ELR (cell line): ENCODE measurements at places on chromosomes 6 and 20.

DNA sequence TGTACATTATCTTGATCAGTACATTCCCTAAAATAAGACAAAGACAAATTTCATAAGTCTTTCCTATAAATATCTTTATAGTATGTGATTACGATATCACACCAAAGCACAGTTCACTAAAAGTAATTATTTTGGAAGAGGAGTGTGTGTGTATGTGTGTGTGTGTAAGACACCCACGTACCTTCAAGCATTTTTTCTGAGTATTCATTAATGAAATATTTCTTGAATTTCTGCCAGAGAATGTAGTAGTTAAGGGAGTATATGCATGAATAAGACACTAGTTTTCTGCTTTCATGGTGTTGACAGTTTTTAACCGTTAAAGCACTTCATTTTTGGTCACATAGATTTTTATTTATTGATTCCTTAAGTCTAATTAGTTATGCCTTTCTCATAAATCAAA, 36.8 kb downstream of the MANEA start:
- DNase-seq: peak; percentile 29

GRCh38 chr20:1702855-1703254, 45.3 kb upstream of the SIRPG start:
- no peak for DNase-seq

DNA sequence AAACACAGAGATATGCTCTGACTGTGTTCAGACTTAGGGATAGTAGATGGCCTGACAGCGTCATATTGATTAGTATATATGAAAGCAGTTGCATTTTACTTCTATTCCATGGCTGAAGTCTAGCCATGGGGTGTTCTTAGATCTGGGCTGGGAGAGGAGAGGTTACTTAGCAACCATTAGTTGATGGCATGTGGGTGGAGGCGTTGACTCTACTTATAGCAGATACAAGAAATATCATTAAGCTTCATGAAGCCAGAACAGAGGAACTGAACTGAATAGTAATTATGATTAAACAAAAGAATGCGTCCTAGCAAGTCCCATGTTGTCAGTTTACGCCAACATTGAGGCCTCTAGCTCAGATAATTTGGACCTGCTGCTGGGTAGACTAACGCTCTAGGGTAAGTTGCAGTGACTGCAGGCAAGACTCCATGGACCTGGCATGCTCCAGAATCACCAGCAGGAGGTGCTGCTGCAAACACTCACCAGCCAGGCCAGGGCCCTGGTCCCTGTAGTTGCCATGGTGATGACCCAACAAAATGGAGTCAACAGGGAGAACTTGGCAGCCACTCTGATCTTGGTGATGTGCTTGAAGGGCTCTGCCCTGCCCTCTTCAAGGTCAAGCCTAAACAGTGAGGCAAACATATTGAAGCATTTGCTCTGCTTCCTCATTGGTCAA, 477.3 kb downstream of the PREX1 start:
- DNase-seq: no peak

GRCh38 chr6:124955108-124955856, 7.0 kb upstream of the RNF217 start:
- no peak for DNase-seq

GRCh38 chr6:110566346-110567125, 90.1 kb upstream of the SLC22A16 start:
- DNase-seq: peak; percentile 14

GRCh38 chr6:35494161-35494563, 2.7 kb downstream of the TEAD3 start:
- peak; percentile 61 for DNase-seq

DNA sequence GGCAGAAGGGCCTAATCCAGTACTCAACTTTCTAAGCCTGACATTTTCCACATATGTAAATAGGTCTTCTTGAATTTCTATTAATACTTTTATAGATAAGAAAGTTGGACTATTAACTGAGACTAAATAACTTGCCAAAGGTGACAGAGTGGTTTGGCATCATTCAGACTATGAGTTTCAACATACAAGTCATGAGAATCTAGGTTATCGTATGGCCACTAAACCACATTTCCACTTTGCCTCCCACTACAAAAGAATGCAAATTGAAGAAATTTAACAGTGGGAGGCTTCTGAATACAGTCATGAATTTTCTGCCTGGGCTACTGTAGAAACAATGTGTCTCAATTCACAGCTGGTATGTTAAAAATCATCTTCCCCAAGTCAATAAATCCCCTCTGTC, 531.0 kb upstream of the AGPAT4 start:
- no peak for DNase-seq

- no peak for DNase-seq
Observed at GRCh38 chr6:39153766-39154397, 38.9 kb upstream of the SAYSD1 start.

DNA sequence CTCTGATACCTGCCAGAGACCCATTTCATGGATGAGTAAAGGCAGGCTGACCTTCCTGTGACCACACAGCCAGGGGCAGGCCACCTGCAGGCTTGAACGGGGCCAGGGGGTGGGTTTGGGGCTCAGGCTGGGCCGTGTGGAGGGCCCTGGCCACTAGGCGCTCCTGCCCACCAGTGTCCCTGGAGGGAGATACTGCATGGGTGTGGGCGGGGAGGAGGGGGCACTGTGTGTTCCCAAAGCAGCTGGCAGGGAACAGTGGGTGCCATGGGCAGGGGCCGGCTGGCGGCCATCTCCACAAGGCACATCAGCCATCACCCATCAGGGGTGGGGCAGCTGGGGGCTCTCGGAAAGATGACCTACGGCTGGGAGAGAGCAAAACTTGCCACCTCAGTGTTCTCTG, 15.4 kb downstream of the SRC start:
- DNase-seq: no peak

- no peak for DNase-seq
Observed at GRCh38 chr6:146855889-146856288, 257.1 kb downstream of the ADGB start.

DNA sequence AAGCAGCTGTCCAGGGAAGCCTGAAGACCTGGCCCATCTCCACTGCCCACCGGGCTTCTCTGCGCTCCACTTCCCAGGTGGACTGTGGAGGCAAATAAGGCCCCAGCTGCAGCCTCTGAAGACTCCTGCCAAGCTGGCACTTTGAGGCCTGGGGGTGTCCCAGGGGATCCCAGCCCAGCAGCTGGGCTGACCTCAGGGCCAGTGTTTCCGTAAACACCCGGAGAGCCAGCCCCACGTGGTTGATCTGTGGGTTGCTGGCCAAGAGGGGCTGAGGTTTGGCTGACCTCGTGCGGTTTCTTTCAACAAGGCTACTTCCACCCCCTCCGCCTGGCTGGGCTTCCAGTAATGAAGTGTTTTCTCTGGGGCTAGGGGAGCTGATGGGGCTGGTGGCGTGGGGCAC, 12.4 kb upstream of the CCN5 start:
- peak; percentile 88 for DNase-seq

GRCh38 chr20:22901164-22901563, 133.9 kb upstream of the SSTR4 start:
- no peak for DNase-seq

GRCh38 chr20:56516631-56517030, 7.9 kb upstream of the FAM209A start:
- DNase-seq: no peak

- peak; percentile 94 for DNase-seq
Observed at GRCh38 chr6:16277101-16277981, 39.0 kb downstream of the GMPR start.

GRCh38 chr6:46054516-46054915, 38.9 kb upstream of the CLIC5 start:
- DNase-seq: no peak

GRCh38 chr6:91476000-91476399, 889.1 kb upstream of the MAP3K7 start:
- no peak for DNase-seq

- DNase-seq: no peak
Observed at GRCh38 chr6:111581957-111582356, 23.7 kb downstream of the TRAF3IP2 start.

DNA sequence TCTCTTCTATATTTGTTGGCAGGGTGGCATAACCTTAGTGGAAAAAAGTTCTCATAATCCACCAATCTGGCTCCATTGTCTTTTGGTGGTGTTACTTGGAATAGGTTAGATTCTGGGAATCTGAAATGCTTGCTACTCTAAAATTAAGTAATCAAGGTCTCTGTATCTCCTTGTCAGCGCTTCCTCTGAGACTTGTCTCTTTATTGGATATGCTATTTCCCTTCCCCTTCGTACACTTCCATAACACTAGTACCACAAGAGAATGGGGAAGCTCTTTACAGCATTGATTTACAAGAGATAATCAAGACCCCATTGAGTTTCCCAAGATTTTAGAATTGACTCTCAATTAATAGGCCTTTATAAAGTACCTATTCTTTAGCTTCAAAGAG, 280.2 kb downstream of the ADGB start:
- DNase-seq: no peak

- DNase-seq: no peak
Observed at GRCh38 chr20:25197183-25197869, 1.8 kb downstream of the ENTPD6 start.

DNA sequence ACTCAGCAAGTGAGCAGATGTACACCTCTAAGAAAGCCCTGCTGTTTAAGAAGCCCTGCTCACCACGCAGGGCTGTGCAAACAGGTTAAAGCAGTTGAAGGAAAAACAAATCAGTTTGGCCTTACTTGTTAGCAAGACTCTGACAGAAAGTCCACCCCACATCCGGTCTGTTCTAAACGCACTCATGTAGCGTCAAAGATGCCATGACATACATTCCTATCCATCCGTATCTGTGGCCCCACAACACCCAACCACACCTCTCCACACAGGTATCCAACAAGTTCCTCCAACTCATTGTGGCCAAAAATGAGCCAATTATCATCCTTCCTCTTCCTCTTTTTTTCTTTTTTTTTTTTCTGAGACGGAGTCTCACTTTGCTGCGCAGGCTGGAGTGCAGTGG, 22.8 kb upstream of the RAB22A start:
- DNase-seq: no peak

GRCh38 chr6:155088856-155089255, 93.7 kb downstream of the TIAM2 start:
- no peak for DNase-seq

DNA sequence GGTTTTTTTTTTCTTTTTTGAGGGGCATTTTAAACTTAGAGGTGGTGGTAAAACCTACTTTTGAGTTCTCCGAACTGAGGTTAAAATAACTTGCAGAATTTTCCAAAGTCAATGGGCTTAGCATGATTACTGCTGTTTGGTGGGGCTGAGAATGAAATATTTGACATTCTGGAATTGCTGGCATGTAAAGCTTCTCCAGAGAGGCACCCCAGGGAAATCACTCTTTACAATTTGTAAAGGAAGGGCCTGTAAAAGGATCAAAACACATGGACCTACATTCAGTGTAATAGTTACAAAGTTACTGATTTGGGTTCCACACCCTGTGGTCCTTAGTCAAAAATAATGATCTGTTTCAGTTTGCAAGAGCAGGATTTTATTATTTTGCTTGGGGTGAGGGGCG, 5.5 kb downstream of the FAM217B start:
- no peak for DNase-seq

GRCh38 chr6:170206851-170207431, 83.9 kb downstream of the DLL1 start:
- DNase-seq: no peak

DNA sequence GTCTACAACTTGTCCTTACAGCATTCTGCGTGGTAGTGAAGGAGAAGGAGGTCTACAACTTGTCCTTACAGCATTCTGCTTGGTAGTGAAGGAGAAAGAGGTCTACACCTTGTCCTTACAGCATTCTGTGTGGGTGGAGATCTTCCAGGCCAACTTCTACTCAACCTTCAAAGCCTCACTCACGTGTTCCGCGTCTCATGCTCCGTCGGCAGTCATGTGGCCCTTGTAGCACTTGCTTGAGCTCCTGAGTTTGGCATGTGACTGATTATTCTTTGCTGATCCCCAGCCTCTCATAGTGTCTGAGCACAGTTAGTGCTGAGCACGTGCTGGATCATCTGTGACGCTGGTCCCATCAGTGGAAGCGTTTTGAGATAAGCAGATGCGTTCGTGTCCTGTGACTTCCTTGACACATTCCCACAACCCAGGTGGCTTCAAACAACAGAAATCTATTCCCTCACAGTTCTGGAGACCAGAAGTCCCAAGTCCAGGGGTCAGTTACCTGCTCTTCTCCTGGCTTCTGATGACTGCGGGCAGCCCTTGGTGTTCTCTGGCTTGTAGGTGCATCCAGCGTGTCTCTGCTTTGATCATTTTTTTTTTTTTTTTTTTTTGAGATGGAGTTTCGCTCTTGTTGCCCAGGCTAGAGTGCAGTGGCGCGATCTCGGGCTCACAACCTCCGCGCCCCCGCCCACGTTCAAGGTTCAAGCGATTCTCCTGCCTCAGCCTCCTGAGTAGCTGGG, 2.6 kb downstream of the SS18L1 start:
- DNase-seq: no peak

DNA sequence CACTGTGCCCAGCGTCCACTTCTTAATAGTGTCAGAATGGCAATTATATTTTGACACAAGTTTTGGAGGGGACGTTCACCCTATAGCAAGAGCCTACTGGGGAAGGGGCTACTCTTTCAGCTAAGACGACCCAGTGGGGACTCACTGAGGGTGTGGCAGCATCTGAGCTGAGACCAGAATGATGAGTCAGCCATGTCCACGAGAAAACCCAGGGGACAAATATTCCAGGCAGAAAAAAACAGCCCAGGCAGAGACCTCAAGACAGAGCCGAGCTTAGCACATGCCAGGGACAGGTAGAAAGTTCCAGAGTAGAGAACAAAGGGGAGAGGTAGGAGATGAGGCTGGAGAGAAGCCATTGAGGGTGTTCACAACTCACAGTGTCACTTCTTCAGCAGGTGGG, 11.2 kb downstream of the CNBD2 start:
- peak; percentile 30 for DNase-seq

DNA sequence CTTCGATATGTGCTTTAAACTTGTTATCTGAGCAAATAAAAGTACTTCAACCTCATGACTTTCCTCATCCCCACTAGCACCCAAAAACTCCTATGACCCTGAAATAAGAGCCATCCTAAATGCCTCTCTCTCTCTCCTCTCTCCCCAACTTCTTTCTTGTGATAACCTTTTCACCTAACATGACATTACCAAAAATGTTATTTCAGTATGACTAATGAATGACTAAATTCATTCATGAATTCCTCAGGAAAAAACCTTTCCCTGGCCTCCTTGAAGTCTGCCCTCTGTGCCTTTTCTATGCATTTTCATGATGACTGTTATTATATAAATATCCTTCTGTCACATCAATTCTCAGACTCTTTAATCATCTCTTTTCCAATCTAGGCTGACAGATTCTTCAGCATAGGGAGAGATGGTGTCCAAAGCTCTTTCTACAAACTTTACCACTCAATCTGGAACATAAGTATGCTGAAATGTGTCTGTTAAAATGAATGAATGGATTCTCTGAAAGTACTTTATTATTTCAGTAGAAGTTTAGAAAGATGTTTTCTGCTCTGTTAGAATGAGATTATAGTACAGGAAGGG, 114.3 kb upstream of the GGTLC1 start:
- DNase-seq: peak; percentile 27
